ENCODE measurements at places on chromosomes 13 and 19.

GRCh38 chr19:3866910-3867638, 1.8 kb downstream of the ZFR2 start:
- no peak for DNase-seq

GRCh38 chr19:51691584-51692428, 1.3 kb upstream of the SPACA6 start:
- DNase-seq = no peak

DNA sequence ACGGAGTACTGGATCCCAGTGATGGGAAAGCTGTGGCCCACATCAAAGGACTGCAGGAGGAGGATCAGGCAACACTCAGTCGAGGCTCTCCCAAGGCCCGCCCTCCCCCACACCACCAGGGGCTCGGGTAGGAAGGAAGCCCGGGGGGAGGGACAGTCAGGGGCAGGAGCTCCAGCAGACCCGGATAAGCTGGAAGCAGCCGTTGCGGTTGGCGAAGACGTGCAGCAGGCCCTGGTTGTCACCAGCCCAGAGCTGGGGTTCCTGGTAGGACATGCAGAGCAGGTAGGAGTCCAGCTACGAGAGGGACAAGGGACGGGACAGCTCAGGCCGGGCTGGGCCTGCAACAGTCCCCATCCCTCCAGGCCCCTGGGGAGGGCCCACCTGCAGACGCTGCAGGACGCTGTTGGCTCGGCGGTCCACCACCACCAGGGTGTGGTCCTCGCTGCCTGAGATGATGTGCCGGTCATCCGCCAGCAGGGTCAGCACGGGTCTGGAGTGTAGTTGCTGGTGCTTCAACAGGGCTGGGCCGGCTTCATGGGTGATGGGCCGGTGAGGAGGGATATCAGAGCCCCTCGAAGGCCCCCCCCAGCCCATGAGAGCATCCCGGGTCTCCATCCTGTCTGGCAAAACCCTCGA, 1.9 kb downstream of the GNG14 start:
- DNase-seq = no peak

DNA sequence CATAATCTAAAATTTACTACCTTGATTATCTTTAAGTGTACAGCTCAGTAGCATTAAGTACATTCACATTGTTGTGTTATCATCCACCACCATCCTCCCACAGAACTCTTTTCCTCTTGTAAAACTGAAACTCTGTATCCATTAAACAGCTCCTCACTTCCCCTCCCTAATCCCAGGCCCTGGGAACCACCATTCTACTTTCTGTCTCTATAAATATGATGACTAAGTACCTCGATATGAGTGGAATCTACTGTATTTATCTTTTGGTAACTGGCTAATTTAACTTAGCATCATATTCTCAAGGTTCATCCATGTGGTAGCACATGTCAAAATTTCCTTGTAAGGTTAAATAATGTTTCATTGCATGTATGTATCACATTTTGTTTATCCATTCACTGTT, 49.0 kb upstream of the POMP start:
- DNase-seq = no peak

DNA sequence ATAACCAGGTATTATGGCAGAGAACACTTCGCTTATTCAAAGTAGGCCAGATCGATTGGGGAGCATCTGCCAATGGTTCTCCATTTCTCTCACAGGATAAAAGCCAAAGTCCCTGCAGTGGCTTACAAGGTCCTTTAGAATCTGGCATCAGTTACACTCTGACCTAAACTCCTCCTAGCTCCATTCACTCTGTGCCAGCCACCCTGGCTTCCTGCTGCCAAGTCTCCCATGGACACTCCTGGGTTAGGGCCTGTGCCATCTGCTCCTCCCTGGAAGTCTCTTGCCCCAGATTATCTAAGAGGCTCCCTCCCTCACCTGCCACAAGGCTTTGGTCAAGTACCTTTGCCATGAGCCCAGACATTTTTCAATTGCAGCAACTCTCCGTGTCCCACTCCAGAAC, 649.2 kb downstream of the DACH1 start:
- no peak for DNase-seq

Data from activated naive CD4-positive, alpha-beta T cell (primary cell).